ENCODE measurements at places on chromosomes 2 and 18.

DNA sequence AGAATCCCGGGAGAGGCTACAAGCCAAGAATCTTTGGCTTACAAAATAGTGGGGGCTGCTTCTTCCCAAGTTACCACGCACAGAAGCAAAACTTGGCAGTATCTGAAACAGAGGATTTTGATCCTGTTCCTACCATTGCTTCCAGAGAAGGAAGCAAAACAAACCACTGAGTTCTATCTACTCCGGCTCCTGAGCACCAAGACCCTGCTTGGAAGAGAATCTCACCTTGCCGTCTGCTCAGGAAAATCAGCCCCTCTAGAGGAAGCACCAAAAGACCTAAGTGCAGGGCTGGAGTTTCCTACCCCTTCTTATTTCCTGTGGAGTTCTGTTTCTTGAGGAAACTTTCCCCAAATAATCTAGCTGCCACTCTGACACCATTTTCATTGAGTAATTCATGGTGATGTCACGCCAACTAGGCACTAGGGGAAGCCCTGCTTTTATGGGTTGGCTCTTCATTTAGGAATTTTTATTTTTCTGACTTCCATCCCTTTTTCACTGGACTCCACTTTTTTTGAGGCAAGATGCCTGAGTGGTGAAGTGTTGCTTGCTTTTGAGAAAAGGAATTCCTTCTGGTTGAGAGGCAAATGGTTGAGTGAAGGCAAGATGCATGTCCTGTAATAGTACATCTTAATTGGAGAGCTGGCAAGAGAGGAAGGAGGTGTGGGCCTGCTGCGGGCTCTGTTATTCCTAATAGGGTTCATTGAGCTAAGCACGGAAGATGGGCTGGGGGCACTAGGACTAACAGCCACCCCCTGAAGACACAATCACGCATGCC lies 36.8 kb upstream of the EML4 start:
- H3K27ac ChIP-seq = peak overlapping the region; percentile 95
- no peaks in the 10 kb centered on the region for H3K36me3 ChIP-seq

DNA sequence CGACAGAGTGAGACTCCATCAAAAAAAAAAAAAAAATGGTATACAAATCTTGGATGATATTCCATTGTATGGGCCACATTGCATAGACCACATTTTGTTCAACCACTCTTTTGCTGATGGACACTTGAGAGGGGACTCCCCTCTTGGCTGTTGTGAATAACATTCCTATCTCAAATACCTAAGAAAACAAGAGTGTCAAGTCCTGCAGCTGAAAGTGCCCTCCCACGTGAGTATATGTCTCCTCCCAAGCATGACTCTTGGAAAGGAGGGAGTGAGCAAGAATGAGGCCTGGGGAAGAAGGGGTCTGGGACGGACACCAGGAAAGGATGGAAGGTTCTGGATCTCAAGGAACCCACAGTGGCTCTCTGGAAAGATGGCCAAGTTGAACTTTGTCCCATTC lies 36.0 kb upstream of the NPAS2 start:
- H3K36me3 ChIP-seq = no peaks in the 10 kb centered on the region
- DNase-seq = no peak
- no peak overlapping the region for H3K4me3 ChIP-seq

DNA sequence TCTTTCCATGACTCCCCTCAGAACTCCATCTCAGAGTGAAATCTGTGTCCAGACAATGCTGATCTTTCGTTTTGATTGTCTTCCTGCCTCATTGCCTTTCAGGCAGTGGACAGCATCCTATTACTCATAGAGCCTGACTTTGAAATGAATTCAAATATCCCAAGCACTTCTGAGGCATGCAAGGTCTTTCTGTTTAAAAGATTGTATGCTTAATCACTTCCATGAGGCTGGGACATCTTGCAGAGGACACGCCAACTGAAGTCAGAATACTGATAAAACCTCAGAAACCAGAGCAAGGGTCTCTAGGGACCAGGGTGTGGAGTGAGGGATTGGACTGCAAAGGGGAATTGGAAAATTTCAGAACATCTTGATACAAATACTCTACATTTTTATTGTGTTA lies 836.5 kb upstream of the ID2 start:
- H3K36me3 ChIP-seq = no peaks in the 10 kb centered on the region
- peaks cover 4% of the 10 kb centered on the region for H3K4me1 ChIP-seq
- peak; percentile 48 for DNase-seq
- H3K4me3 ChIP-seq = no peak overlapping the region

GRCh38 chr18:54720620-54721019 lies 107.7 kb upstream of the RAB27B start:
- DNase-seq = peak; percentile 19
- no peaks in the 10 kb centered on the region for H3K36me3 ChIP-seq
- no peak overlapping the region for H3K27ac ChIP-seq
- H3K4me1 ChIP-seq = no peaks in the 10 kb centered on the region
- H3K27me3 ChIP-seq = no peaks in the 10 kb centered on the region

DNA sequence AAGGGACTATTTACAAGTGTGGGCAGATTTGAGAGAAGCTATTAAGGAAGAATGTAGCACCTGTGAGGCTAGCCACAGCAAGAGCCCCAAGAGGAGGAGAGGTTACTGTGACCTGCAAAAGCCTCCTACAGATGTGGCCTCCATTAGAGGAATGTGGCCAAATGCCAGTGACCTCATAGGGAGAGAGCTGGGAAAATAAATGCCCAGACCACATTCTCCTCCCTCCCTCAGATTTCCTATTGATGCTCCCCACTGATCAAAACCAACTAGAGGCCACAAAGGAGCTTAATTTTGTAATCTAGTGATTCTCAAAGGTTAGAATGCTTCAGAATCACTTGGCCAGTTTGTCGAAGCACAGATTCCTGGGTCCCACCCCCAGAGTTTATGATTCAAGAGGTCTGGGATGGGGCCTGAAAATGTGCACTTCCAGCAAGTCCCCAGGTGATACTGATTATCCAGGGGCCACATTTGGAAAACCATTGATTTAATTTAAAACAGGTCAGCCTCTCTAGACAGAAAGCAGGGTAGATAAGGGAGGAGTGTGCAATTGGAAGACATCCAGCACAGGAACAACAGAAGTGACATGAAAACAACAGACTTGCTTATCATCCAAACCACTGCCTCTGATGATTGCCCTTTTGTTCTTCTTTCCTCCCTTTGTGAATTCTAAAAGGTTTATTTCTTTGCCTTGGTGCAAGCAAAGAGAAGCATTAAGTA lies 61.2 kb upstream of the RBBP8 start:
- DNase-seq = no peak
- H3K4me3 ChIP-seq = no peak overlapping the region
- peaks cover 6% of the 10 kb centered on the region for H3K4me1 ChIP-seq
- H3K27me3 ChIP-seq = no peaks in the 10 kb centered on the region
- no peak overlapping the region for H3K27ac ChIP-seq
- H3K36me3 ChIP-seq = no peaks in the 10 kb centered on the region

GRCh38 chr2:45746888-45747287 lies 95.4 kb downstream of the PRKCE start:
- DNase-seq = no peak
- H3K4me1 ChIP-seq = peaks cover 1% of the 10 kb centered on the region
- no peaks in the 10 kb centered on the region for H3K36me3 ChIP-seq
- no peak overlapping the region for H3K27ac ChIP-seq
- no peaks in the 10 kb centered on the region for H3K27me3 ChIP-seq

GRCh38 chr2:8256905-8257304 lies 425.0 kb upstream of the ID2 start:
- peaks cover 2% of the 10 kb centered on the region for H3K4me1 ChIP-seq
- H3K27me3 ChIP-seq = no peaks in the 10 kb centered on the region

GRCh38 chr2:3589086-3589485 lies 5.8 kb upstream of the COLEC11 start:
- H3K4me1 ChIP-seq = peaks cover 14% of the 10 kb centered on the region
- H3K27ac ChIP-seq = no peak overlapping the region
- no peaks in the 10 kb centered on the region for H3K27me3 ChIP-seq
- no peak for DNase-seq
- no peak overlapping the region for H3K4me3 ChIP-seq

GRCh38 chr2:172093416-172094293 lies 8.3 kb downstream of the DLX1 start:
- peaks cover 44% of the 10 kb centered on the region for H3K4me1 ChIP-seq
- no peaks in the 10 kb centered on the region for H3K36me3 ChIP-seq
- H3K27ac ChIP-seq = no peak overlapping the region
- no peak for DNase-seq

GRCh38 chr2:46763861-46764260 lies 151.7 kb downstream of the MCFD2 start:
- H3K27ac ChIP-seq = no peak overlapping the region
- no peak overlapping the region for H3K4me3 ChIP-seq
- H3K4me1 ChIP-seq = no peaks in the 10 kb centered on the region
- peaks cover 72% of the 10 kb centered on the region for H3K36me3 ChIP-seq
- no peak for DNase-seq
- no peaks in the 10 kb centered on the region for H3K27me3 ChIP-seq

DNA sequence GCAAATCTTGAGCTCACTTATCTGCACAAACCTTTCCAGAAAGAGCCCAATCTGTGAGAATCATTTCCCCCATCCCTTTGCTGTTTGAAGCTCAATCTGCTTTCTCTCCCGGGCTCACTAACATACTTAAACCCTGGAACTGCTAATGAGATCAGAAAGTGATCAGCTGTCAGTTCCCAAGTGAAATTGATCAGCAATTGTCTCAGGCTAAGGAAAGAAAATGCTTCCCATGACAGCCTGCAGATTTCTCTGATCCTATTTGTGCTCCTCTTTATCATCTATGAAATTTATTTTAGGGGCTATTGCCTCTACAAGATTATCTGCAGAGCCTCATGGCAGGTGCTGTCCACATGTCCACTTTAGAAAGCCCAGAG lies 239.0 kb upstream of the CXCR4 start:
- no peaks in the 10 kb centered on the region for H3K4me1 ChIP-seq
- no peak overlapping the region for H3K4me3 ChIP-seq
- no peaks in the 10 kb centered on the region for H3K27me3 ChIP-seq
- H3K27ac ChIP-seq = no peak overlapping the region

DNA sequence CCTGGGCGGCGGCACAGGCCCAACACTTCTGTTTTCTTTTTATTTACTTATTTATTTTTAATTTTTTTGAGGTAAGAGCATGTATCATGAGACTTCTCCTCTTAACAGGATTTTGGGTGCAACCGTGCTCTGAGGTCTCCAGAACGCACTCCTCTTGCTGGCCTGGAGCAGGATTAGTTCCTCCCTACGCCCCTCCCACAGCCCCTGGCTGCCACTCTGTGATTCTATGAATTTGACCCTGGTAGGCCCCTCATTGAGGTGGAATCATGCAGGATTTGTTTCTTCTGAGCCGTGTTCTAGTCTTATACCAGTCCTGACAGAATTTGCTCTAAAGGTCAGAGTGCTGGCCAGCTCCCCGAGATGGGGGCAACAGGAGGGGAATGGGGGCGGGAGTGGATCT lies 106.5 kb upstream of the HS6ST1 start:
- H3K36me3 ChIP-seq = peaks cover 3% of the 10 kb centered on the region
- DNase-seq = no peak
- H3K4me3 ChIP-seq = no peak overlapping the region
- no peak overlapping the region for H3K27ac ChIP-seq
- H3K27me3 ChIP-seq = peaks cover 13% of the 10 kb centered on the region

- no peaks in the 10 kb centered on the region for H3K36me3 ChIP-seq
- no peak overlapping the region for H3K4me3 ChIP-seq
- no peaks in the 10 kb centered on the region for H3K4me1 ChIP-seq
- no peaks in the 10 kb centered on the region for H3K27me3 ChIP-seq
- H3K27ac ChIP-seq = no peak overlapping the region
Measured at GRCh38 chr18:75762758-75763157, 335.3 kb upstream of the SMIM21 start.

- H3K4me1 ChIP-seq = no peaks in the 10 kb centered on the region
- no peak overlapping the region for H3K4me3 ChIP-seq
- H3K36me3 ChIP-seq = peaks cover 3% of the 10 kb centered on the region
- no peak overlapping the region for H3K27ac ChIP-seq
- DNase-seq = no peak
Measured at GRCh38 chr2:210496512-210496911, 20.0 kb upstream of the LANCL1 start.

- H3K27ac ChIP-seq = no peak overlapping the region
- peaks cover 17% of the 10 kb centered on the region for H3K4me1 ChIP-seq
- DNase-seq = peak; percentile 49
- no peak overlapping the region for H3K4me3 ChIP-seq
Measured at GRCh38 chr2:105521176-105521575, 122.3 kb upstream of the FHL2 start.

DNA sequence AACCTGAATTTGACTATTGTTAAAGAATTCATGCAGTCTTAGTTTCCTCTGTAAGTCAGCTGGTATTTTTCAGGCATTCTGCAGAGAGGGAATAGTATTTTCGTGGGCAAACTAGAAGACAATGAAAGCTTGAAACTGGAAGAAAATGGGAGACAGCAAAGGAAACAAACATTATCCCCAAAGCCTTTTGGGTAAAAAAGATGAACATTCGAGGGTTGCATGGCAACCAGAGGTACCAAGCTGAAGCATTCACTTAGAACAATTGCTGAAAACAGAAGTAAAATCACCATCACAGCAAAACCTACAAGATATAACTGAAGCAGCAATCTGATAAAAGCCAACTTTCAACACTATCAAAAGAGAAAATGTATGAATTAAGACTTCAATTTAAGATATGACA lies 233.7 kb downstream of the SCG2 start:
- no peak for DNase-seq
- H3K36me3 ChIP-seq = no peaks in the 10 kb centered on the region
- no peaks in the 10 kb centered on the region for H3K27me3 ChIP-seq
- H3K27ac ChIP-seq = no peak overlapping the region

GRCh38 chr18:68660354-68661183 lies 54.3 kb downstream of the TMX3 start:
- no peak overlapping the region for H3K4me3 ChIP-seq
- H3K4me1 ChIP-seq = no peaks in the 10 kb centered on the region
- H3K36me3 ChIP-seq = no peaks in the 10 kb centered on the region

DNA sequence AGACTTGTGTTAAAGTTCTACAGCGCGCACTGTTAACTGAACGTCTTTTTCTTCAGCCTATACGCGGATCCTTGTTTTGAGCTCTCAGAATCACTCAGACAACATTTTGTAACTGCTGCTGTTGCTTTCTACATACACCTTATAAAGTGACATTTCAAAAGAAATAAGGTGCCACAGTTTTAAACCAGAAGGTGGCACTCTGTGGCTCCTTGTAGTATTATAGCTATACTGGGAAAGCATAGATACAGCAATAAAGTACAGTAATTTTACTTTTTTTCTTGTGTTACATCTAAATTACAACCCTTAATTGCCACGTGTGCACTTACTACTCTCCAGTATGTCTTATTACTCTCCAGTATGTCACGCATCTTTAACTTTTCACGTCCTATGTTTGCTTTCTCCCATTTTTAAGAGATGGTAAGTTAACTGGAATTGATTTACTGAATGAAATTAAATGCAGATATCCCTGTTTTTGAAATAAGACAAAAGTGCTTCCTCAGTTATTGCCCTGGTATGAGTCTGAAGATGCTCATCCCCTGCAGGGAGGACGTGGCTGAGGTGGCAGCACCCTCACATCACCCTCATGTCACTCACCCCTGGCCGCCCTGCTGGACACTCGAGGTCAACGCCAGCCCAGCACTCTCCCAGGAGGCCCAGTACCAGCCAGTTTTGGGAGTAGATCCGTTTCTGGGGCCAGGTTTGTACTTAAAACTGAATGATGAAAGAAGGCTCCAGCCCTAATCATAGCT lies 37.8 kb downstream of the GORASP2 start:
- DNase-seq = peak; percentile 19
- H3K4me3 ChIP-seq = no peak overlapping the region
- H3K27me3 ChIP-seq = no peaks in the 10 kb centered on the region
- H3K27ac ChIP-seq = peak overlapping the region; percentile 90
- peaks cover 34% of the 10 kb centered on the region for H3K36me3 ChIP-seq

- DNase-seq = no peak
- H3K27ac ChIP-seq = no peak overlapping the region
- peaks cover 16% of the 10 kb centered on the region for H3K36me3 ChIP-seq
- no peaks in the 10 kb centered on the region for H3K27me3 ChIP-seq
Measured at GRCh38 chr2:190235101-190235500, 84.5 kb downstream of the HIBCH start.

All from mesenchymal stem cell (in vitro differentiated cells and primary cell).